Ascending aorta (tissue), 2 donors: ENCODE measurements at places on chromosomes 13 and 19.

- H3K27me3 ChIP-seq = no peaks in the 10 kb centered on the region
- no peaks in the 10 kb centered on the region for H3K4me1 ChIP-seq
- no peak overlapping the region for H3K4me3 ChIP-seq
Observed at GRCh38 chr13:48775804-48776203, 122.1 kb downstream of the CYSLTR2 start.

GRCh38 chr13:49112782-49113525, 107.2 kb upstream of the MLNR start:
- DNase-seq = no peak
- H3K4me3 ChIP-seq = peak overlapping the region; percentile 3
- no peaks in the 10 kb centered on the region for H3K27me3 ChIP-seq
- H3K4me1 ChIP-seq = peaks cover 13% of the 10 kb centered on the region

DNA sequence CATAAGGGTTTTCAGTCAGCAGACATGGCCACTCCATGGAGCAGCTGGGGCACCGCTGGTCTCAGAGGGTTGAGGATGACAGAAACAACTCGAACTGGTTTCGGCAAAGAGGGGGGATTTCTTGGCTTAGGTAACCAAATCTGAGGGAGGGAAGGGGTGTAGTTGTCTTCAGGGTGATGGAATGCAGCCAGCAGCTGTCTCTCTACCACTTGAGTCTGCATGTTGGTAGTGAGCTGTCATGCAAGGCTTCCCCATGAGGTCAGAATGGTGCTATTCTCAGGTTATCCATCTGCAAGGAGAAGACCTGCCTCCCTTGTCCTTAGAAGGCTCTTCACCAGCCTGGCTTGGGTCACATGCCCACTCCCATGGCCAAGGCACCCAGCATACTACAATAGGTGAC, 55.6 kb upstream of the PEG3 start:
- no peak overlapping the region for H3K27ac ChIP-seq
- H3K27me3 ChIP-seq = no peaks in the 10 kb centered on the region
- H3K4me3 ChIP-seq = no peak overlapping the region

DNA sequence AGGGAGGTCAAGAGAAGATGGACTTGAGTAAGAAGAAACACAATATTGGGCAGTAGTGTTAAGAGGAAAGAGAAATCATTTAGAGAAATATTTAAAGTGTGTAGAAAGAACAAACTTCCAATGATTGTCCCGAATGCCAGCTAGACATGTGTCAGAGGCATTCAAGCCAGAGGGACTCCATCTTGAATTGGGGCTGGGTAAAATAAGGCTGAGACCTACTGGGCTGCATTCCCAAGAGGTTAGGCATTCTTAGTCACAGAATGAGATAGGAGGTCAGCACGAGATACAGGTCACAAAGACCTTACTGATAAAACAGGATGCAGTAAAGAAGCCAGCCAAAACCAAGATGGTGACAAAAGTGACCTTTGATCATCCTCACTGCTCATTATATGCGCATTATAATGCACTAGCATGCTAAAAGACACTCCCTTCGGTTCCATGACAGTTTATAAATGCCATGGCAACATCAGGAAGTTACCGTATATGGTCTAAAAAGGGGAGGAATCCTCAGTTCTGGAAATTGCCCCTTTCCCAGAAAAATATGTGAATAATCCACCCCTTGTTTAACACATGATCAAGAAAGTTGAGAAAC, 127.0 kb upstream of the IPO5 start:
- H3K4me3 ChIP-seq = no peak overlapping the region
- DNase-seq = no peak
- H3K27ac ChIP-seq = no peak overlapping the region
- no peaks in the 10 kb centered on the region for H3K27me3 ChIP-seq

DNA sequence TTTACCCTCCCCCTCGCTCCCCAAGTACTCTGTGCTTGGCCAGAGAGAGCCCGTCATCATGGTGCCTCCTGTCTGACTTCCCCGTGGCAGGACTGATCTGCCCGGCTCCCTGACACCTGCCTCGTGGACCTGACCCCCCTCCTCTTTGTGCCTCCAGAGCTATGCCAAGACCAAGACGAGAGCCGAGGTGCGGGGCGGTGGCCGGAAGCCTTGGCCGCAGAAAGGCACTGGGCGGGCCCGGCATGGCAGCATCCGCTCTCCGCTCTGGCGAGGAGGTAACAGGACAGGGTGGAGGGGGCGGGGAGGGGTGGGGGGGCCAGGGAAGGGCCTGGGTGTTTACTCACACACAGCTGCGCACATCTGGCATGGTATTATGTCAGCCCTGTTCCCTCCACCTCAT, 4.5 kb downstream of the MRPL4 start:
- no peak overlapping the region for H3K4me3 ChIP-seq
- H3K27me3 ChIP-seq = no peaks in the 10 kb centered on the region
- no peak overlapping the region for H3K27ac ChIP-seq
- peaks cover 31% of the 10 kb centered on the region for H3K36me3 ChIP-seq

DNA sequence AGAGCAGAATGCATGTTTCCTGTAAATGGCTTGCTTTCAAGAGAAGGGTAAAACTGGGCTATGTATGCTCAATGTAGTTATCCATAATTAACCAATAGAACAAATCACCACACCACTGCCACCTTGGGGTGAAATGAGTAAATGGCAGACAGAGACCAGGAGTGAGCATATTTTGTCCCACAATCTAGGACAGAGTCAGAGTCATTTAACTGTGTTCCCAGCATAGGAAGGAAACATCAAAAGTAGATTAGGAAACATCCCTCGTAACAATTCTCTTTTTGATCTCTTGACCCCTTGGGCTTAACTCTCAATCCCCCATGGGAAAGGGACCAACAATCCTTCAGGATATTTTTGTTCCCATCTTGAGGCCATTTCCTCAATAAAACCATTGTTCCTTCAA, 224.8 kb downstream of the NHLRC3 start:
- H3K27ac ChIP-seq = no peak overlapping the region
- H3K36me3 ChIP-seq = no peaks in the 10 kb centered on the region
- DNase-seq = peak; percentile 67
- H3K27me3 ChIP-seq = no peaks in the 10 kb centered on the region
